ENCODE measurements at places on chromosomes 11 and 22.

DNA sequence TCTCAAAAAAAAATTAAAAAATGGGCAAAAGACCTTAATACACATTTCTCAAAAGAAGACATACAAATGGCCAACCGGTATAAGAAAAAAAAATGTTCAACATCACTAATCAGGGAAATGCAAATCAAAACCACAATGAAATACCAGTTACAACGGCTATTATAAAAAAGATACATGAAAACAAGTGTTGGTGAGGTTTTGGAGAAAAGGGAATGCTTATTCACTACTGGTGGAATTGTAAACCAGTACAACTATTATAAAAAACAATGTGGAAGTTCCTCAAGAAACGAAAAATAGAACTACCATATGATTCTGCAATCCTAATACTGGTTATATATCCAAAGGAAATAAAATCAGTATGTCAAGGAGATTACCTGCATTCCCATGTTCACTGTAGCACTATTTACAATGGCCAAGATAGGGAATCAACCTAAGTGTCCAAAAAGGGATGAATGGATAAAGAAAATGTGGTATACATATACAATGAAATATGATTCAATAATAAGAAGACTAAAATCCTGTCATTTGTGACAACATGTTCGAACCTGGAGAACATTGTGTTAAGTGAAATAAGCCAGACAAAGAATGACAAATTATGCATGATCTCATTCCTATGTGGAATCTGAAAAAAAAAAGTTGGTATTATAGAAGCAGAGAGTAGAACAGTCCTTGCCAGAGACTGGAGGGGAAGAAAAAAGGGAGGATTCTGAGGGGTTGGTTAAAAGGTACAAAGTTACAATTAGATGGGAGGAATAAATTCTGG, 256.9 kb upstream of the PITPNB start:
- no peak for DNase-seq

GRCh38 chr11:80616070-80616800, 1175.4 kb upstream of the TENM4 start:
- peak; percentile 47 for DNase-seq

DNA sequence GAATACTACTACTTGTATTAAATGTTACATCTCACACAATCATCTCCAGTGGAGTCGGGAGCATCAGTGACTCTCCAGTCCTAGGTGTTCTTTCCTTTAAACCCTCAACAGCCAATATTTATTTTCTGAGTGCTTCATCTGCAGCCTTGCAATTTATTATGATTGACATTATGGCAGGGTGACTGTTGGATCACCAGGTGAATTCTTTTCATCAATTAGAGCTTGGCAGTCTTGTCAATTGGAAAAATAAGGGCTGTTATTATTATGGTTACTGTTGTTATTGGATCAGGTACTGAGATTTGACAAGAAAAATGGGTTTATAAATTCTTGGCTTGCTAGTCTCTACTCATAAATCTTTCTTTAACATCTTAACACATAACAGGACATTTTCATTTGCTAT, 27.5 kb upstream of the HTATIP2 start:
- DNase-seq = no peak

DNA sequence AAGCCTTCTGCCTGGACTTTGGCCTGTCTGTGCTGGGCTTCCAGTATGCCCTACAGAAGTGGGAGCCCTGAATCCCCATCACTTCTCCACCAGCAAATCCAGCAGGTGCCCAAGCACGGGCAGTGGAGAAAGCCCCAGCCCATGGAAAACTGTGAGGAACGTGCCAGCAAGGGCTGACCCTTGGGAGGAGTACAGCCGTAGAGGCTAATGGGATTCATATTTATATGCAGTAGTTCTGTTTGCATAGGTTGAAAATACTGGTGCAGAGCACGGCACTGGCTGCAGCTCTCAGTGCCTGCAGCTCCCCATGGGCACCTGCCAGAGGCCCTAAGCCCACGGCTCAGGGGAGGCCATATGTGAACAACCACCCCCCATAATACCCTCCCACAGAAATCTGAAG, 10.1 kb downstream of the NAGA start:
- no peak for DNase-seq

DNA sequence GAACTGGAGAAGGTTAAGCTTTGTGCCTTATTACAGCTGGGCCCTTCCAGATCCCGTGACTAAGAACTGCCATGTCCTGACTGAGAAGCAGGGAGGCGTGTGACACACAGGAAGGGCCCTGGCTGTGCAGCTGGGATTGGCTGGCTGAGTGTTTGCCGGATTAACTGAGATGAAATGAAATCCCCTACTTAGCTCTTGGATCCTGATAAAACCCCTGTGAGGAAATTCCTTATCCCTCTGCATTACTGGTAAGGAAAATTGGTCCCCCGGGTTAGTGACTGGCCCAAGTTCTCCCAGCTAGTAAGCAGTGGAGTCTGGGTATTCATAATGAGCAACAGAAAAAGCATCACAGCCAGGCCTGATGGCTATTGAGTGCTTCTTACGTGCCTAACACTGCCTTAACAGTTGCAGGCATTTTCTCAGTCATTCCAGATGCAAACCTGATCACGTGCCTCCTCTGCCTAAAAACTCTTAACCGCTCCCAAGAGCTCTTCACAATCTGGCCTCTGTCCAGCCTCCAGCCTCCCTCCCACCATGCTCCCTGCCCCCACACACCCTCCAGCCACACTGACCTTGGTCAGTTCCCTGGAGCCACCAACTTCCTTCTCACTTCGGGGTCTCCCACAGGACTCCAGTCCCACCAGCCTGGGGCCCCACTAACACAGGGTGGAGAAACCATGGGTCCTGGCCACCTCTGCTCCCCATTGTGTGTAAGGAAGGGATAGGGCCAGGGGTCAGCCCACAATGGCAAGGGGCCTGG, 37.8 kb downstream of the ARRB1 start:
- no peak for DNase-seq

DNA sequence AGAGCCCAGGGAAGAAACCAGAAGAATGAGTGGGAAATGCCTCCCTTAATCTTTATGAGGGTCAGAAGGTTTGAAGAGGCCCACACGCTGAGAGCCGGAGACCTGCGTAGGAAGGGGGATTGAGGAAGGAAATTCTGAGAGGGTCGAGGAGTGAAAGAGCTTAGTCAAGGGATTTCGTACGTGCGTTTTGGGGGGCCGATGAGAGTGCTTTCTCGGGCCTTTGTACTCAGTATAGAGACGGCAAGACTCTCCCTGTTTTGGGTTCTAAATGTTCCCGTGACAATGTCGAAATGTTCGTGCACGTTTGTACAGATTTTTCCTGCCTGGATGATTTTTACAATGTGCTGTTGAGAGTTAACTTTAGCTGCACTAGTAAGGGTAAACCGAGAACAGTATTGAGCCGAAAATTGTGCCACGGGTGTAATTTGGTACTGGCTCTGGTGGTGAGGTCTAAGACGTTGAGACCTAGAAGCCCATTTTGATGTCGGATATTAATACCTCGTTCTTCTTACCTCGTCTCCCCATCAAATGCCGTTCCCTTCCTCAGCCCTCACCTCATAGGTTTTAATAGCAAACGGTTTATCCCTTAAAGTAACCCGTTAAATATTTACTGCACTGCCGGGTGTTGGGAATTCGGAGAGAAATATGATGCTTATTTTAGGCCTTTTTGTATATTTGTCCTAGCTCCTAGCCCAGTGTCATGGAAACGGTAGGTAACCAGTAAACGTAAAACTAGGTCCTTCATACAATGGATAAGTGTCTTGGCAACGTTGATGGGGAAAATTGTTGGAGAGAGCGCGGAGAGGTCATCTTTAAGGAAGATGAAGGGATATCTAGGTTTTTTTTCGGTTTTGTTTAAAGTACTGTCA, 734 bp downstream of the C11orf58 start:
- no peak for DNase-seq

- DNase-seq = no peak
Measured at GRCh38 chr22:36358533-36359469, 29.0 kb downstream of the MYH9 start.

DNA sequence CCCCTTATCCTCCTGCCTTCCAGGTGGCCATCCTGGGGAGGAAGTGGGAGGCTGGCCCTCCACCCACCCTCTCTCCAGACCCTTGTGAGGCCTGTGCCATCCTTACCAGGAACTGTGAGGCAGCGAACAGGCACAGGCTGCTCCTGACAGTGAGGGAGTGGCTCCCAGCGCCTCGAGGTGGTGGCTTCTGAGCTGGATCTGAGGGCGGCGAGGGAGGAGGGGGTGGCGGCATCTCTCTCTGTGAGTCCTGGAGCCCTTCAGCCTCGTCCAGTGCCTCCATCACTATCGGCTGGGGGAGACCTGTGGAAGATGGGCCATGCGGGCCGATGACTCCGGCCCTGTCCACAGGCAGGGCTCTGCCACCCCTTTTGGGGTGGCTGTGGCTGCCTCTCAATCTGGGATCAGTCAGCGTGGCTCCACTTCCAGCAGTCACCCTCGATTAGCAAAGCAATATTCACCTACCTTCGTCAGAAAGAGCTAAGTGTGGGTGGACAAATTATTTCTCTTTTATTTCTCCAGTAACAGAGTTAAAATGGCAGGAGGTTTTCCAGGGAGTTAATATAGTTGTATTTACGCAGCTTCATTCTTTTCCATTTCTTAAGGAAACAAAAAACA, 18.0 kb upstream of the IGSF22 start:
- DNase-seq = no peak

Measured in CMK (cell line).